ENCODE measurements at places on chromosomes 6 and 20.
A peak's percentile ranks its signal among the peaks of the same experiment; 100 is the strongest.

GRCh38 chr20:40683221-40683893 is 5.7 kb downstream of the MAFB start:
- no peak for DNase-seq

- DNase-seq, result no peak
These were observed 162.5 kb downstream of the PRL start for GRCh38 chr6:22134308-22134707.

DNA sequence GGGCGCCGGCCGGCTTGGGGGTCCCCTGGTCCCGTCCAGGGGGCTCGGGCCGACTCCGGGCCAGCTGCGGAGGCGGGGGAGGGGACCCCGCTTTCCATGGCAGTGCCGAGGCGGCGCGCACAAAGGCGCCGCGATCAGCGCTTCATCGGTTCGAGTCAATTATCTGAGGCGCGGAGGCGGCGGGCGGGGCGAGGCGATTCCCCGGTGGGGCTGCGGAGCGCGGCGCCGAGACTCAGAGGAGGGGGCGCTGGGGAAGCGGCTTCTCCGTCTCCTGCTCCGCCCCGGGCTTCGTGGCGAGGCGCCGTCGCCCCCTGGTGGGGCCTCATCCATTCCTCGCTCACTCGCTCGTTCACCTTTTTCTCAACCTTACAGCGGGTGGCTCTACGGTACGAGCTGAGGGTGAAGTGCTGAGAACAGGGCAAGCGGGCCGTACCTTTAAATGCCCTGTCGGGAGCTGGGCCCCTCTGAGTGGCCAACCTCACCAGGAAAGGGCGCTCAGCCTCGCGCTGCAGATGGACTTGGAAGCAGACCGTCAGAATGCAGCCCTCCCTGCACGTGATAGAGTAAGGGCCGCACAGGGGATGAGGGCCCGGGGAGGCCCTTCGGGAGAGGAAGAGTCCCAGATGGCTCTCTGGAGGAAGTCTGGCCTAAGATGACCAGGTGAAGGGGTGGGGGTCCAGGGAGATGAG is 39.9 kb downstream of the SLC52A3 start:
- DNase-seq, result peak; percentile 77

DNA sequence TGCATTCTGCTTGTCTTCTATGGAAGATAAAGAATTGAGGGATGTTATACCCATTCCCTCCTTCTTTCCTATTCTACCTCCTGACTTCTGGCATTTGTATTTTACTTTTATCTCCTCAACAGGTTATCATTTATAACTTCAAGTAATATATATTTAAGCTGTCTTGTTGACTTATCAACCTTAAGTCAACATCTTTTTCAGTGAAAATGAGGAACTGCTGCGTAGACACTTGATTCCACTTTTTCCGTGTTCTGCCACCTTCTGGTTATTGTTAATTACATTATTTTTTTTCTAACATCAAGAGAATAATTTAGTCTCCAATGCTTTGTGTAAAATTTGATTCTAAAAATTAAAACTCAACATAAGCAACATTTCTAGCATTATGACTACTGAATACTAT is 107.5 kb downstream of the PRKN start:
- no peak for DNase-seq

GRCh38 chr20:11738852-11739251 is 178.8 kb upstream of the BTBD3 start:
- DNase-seq, result no peak

DNA sequence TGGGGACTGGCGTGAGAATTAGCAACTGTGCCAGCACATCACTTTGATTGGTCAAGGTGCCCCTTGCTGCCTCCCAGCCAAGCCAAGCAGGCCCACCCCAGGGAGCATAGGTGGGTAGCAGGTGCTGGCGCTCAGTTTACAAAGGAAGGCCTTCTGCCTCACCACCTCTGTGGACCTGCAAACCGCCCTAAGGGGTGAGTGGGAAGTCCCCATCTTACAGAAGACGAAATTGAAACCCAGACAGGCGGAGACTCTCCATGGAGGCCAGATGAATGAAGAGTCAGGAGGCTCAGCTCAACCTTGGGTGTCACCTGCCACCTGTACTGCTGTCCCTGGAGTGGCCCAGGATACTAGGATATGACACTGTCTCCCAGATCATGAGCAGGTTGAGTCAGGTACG is 21.5 kb upstream of the MAS1L start:
- DNase-seq, result no peak

- no peak for DNase-seq
These were observed 12.0 kb downstream of the GLP1R start for GRCh38 chr6:39060467-39061160.

GRCh38 chr6:128290221-128290620 is 230.2 kb downstream of the PTPRK start:
- DNase-seq, result no peak

- no peak for DNase-seq
These were observed 10.3 kb downstream of the C20orf203 start for GRCh38 chr20:32663335-32664011.

GRCh38 chr6:21554286-21554685 is 39.3 kb upstream of the SOX4 start:
- no peak for DNase-seq

DNA sequence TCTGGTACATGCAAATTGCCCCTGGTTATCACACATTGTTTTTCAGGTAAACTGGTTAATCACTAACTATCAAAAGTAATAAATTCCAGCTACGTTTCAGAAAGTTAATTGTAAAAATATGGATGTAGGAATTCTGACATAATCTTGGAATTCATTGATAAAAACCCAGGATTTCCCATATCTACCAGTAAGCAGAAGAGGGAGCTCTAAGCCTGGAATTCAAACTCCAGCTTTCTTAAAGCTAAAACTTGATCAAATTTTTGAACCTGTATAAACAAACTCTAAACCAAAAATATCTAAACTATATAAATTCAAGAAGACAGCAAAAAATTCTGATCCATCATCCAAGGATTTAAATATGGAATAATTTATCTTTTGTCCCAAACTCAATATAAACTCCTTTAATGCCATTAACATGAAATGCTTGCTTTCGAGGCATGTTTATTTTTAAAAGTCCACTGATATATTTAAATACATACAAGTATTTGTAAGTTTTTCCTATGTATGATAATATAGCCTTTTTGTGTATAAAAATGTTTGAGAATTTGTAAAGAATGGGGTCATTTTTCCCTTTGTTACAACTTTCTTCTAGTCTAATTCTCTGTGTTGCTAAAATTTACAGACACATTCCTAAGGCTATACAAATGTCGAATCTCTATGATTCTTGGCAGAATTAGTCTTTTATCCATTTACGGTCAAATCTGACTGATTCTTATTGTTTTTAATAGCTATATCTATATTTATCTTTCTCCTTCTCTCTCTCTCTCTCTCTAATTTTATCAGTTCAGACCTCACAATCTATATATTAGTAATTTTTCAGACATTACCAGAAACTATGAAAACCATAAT is 91.4 kb upstream of the RNF217 start:
- DNase-seq, result no peak

GRCh38 chr6:30548375-30548774 is 7.9 kb downstream of the GNL1 start:
- DNase-seq, result no peak

DNA sequence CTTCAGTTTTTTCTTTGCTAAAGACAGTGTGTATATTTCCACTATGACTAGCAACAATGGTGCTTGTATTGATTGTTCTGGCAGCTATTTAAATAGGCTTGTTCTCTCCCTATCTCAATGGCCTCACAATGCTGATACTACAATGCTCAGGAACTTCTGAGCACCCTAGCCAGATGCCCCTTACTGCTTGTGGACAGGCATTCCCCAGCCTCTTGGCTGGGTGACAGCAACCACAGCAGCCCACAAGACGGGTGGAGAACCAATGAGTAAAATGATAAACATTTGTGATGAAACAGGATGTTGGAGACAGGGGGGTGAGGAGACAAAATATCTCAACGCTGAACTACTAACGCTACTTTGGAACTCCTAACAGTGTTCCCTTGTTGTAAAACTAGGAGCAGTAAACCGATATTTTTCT is 42.3 kb downstream of the HIVEP2 start:
- DNase-seq, result peak; percentile 85

- DNase-seq, result no peak
These were observed 19.4 kb downstream of the NCOA5 start for GRCh38 chr20:46070215-46070900.

DNA sequence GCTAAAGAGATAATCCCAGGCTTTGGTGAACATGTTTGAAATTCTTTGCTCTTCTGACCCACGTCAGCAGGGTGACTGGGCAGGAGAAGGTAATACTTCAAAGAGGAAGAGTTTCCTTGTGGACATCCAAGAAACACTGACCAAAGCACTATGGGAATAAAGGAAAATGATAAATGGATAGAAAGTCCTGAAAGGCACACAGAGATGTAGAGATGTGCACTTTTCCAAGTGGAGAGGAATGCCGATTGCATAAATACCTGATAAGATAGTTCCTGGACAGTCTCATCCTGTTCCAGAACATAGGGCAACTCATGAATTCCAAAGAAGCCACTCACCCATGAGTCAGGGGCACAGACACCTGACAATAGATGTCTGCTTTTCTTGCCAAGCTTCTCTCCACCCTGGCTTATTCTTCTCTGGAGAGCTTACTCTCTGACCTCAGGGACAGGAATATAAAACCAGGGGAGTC is 191.3 kb upstream of the FOXA2 start:
- no peak for DNase-seq

DNA sequence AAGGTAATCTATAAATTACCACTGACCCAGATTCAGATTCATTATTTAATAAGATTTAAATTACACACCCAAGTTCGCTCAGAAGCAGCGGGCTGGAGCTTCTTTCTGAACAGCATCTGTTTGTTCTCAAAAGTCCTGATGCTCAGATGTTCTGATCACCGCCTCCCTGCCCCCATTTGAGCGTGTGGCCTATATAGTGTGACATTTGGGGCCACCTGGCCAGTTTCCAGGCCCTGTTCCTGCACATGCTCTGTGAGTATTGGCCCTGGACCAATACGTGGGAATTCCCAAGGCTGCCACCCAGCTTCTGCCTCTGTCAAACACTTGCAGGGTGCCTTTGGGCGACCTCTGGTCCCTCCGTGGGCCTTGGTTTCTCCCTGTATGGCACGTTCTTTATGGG is 228.8 kb downstream of the TFAP2C start:
- no peak for DNase-seq

GRCh38 chr6:88321306-88321705 is 155.2 kb upstream of the CNR1 start:
- no peak for DNase-seq

- no peak for DNase-seq
These were observed 528.2 kb downstream of the HDGFL1 start for GRCh38 chr6:23097566-23097965.

GRCh38 chr6:151402228-151402627 is 10.9 kb upstream of the ZBTB2 start:
- no peak for DNase-seq

DNA sequence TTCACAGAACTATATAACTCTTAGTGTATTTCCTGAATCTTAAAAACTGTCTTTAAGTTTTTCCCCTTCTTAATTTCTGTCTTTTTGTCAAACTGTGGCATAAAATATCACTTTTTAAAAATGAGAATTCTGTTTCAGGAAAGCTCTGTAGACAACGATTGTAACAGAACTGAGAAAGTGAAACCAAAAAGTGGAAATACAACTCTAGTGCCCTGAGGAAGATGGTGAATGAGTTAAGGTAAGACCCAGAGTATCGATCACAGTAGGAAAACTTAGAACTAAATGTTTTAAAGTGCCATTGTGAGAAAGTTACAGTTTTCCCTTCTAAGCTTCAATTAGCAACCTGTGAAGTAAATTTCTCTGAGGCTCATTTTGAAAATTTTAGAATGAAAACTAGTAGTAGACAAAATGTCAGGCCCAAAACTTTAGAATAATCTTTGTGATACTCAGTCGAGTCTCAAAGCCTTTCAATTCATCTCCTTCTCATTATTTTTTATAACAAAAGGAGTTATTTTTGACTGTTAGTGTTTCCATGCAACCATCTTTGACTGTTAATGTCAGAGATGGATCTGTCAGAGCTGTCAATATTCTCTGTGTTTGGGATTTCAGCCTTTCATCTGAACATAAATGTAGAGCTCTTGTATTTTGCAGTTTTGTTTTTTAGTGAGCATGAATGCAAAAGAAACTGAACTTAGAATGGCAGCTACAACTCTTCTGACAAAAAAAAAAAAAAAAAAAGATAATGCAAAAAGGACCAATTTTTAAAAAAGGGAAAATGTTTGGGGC is 19.0 kb upstream of the TRDN start:
- peak; percentile 4 for DNase-seq

GRCh38 chr6:33147807-33148666 is 44.2 kb downstream of the COL11A2 start:
- no peak for DNase-seq

GRCh38 chr6:92281571-92282076 is 1137.7 kb downstream of the EPHA7 start:
- no peak for DNase-seq

DNA sequence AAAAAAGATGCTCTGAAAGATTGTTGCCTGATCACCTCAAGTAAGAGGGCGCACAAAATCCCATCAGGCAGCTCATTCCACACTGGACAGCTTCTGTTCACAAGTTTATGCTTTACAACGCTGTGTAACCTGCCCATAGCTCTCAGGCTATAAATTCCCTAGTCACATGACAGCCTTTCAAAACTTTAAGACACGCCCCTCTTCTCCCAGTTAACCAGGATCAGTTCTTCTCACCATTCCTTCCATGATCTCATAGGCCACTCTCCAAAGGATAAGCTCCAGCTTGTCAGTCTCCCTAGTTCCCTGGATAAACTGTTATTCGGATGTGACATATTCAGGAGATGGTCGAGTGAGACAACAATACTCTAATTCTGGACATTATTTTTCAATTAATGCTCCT is 15.0 kb downstream of the ADNP start:
- no peak for DNase-seq

DNA sequence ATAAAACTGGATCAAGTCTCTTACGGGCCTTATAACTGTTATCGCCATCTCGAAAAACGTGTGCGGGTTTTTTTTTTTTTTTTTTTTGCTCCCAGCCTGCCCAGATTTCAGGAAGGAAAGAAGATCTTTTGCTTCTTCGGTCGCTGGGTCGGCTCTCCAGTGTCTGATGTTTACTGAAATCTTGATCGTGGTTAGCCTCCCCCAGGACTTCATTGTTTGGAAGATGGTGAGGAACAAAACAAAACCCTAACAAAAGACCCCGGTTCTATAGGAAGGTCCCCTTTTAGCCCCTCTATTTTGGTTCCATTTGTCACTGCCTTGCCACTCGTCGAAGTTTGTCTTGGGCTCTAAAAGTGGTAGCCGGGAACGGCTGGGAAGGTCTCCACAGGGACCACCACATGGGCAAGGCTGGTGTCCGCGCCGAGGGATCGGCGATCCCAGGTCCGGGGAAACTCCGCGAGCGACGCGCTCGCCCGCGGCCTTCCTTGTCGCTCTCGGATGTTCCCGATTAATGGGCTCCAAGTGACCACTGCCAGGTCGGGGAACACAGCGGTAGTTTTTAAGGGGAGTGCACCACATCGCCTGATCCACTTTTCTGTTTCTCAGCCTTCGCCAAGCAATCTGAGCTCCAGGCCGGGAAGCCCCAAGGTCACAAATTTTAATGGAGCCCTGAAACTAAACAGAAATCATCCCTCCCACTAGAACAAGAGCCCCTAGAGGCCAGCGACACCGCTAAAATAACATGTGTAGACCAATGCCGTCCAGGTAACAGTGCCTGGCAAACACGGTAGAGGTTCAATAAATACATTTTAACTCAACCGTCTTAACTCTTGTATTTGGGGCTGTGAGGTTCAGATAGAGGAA is 27.0 kb downstream of the TRIM27 start:
- DNase-seq, result peak; percentile 85

- peak; percentile 52 for DNase-seq
These were observed 18.6 kb upstream of the FAM135A start for GRCh38 chr6:70394518-70395300.

GRCh38 chr20:53157443-53158408 is 185.6 kb downstream of the TSHZ2 start:
- peak; percentile 69 for DNase-seq

Data from RPMI8226 (cell line).